ENCODE measurements at places on chromosomes 16 and 17.

GRCh38 chr16:67976205-67976604 is 4.1 kb downstream of the DPEP3 start:
- no peak for DNase-seq

- DNase-seq: no peak
Observed at GRCh38 chr17:75834279-75834920, 9.8 kb downstream of the UNC13D start.

DNA sequence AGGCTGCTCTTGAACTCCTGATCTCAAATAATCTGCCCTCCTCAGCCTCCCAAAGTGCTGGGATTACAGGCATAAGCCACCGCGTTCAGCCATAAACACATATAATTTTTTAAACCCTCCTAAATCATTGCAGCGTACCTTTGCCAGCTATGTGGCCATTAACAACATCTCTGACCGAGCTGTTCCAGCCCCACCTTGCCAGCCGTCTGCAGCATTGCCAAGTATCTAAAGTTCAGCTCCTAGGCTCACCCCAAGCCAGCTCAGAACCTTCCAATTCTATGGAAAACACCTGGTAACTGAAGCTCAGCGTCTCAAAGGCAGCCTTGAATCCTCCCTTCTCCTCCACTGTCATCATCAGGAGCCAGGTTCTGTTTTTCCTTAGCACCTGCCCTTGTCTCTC is 5.1 kb upstream of the MEIOB start:
- no peak for DNase-seq

DNA sequence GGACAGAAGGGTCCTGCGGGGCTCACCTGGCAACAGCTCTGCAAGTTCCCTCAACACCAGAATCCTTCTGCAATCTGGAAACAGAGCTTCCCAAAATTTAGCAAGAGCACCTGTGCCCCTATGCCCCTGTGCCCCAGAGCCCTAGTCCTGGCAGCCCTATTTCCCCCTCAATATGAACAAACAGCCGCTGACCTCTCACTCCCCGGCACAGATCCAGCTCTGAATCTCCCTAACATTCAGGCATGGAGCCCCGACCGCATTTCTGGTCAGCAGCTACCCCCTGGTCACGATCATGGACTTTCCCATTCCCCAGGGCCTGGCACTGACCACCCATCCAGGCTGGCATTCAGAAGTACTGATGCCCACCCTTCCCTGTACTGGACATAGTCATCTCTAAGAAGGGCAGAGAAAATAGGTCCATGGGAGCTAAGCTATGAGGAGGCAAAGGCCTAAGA is 110.8 kb upstream of the SMURF2 start:
- DNase-seq: no peak

DNA sequence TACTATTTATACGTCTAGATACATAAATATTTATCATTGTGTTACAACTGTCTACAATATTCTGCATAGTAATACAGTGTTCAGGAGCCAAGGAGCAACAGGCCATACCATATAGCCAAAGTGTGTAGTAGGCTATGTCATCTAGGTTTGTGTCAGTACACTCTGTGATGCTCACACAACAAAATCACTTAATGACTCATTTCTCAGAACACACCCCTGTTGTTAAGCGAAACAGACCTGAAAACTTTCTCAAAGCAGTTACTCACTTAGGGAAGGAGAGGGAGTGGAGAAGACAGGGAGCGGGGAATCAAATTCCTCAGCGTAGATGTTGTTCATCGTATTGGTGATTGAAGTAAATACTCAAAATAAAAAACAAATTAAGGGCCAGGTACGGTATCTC is 269.5 kb downstream of the STX8 start:
- DNase-seq: no peak

DNA sequence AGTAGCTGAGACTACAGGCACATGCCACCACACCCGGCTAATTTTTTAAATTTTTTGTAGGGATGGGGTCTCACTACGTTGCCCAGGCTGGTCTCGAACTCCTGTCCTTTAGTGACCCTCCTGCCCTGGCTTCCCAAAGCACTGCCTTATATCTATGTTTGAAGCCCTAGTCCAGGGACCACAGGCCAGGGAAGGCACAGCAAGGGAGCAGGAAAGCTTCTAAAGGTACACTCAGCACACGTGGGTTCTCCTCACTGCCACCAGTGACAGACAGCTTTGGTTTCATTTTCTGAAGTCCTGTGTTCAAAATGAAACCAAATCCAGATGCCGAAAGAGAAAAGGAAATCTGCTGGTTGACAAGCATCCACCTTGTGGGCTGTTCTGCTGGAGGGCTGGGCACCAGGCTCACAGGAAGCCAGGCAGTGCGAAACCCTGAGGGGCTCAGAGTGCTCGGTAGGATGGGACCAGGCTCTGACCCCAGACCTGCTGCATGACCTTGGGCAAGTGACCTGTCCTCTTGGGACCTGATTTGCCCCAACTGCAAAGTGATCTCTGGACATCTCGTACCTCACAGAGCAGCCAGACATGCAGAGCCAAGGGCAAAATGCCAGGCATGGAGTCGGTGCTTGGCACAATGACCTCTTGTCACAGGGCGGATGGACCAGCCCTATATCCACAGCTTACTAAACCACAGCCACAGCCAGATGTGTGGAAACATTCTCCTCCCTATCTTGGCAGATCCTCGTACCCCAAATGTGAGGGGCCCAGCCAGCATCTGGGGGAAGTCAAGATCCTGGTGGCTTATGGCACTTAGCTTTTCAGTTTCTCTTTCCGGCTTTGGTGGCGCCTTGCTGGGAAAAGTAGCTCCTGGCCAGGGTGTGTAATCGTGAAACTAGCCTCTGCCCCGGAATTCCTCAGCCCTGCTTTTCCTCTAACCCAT is 2.8 kb upstream of the SOCS1 start:
- DNase-seq: no peak

GRCh38 chr17:65389426-65389825 is 172.0 kb downstream of the AXIN2 start:
- no peak for DNase-seq

DNA sequence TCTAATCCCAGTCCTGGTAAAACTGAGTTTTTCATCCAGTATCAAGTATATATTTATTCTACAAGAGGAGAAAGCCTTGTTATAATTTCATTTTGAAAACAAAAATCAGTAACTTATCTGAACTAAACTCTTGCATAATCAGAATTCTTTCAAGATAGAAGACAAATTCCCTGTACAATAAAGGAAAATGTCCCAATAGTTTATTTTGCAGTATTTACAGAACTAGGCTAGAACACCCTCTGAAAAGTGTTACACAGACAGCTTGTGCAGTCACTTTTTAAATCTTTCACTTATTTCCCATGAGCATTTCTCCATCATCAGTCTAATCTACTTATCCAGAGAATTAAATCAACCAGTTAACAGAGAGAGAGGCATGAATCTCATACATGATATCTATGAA is 48.5 kb downstream of the SPOP start:
- DNase-seq: no peak

GRCh38 chr17:61380217-61380835 is 19.3 kb upstream of the TBX2 start:
- DNase-seq: no peak

DNA sequence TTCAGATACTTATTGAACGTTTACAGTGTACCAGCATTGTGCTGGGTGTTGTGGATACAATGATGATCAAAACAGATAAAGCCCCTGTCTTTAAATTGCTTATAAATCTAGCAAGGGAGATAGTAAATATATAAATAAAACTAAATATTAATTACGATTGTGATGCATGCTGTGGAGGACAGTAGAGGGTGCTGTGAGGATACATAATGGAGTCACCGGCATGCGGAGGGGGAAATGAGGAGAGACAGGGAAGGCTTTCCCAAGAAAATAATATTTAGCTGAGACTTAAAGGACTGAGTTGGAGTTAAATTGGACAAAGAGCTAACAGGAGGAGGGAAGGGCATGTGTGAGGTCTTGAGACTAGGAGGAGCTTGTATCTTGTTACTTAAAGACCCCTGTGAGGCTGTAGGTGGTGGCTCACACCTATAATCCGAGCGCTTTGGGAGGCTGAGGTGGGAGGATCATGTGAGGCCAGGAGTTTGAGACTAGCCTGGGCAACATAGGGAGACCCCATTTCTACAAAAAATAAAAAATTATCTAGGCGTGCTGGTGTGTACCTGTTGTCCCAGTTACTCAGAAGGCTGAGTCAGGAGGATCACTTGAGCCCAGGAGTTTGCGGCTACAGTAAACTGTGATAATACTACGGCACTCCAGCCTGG is 2.4 kb downstream of the DHRS7B start:
- no peak for DNase-seq

DNA sequence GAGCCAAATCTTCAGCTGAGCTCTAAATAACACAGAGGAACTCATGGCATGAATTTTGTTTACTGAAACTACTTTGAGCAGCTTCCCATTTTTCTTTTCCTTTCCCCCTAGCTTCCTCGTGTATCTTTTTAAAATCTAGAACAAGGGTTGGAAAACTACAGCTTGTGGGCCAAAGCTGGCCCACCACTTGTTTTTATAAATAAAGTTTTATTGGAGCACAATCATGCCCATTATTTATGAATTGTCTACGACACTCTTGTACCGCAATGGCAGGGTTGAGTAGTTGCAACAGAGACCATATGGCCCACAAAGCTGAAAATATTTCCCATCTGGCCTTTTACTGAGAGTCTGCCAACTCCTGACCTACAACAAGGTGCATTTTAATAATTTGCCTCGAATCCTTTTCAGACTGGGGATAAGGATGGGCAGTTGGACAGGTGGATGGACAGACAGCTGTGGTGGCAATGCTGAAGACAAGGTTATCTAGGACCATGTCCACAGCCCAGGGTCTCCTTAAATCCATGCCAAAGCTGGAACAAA is 87.7 kb downstream of the RMI2 start:
- DNase-seq: no peak

- no peak for DNase-seq
Observed at GRCh38 chr17:10162096-10162495, 36.3 kb downstream of the GAS7 start.

- no peak for DNase-seq
Observed at GRCh38 chr17:29524692-29525091, 42.1 kb downstream of the ABHD15 start.

DNA sequence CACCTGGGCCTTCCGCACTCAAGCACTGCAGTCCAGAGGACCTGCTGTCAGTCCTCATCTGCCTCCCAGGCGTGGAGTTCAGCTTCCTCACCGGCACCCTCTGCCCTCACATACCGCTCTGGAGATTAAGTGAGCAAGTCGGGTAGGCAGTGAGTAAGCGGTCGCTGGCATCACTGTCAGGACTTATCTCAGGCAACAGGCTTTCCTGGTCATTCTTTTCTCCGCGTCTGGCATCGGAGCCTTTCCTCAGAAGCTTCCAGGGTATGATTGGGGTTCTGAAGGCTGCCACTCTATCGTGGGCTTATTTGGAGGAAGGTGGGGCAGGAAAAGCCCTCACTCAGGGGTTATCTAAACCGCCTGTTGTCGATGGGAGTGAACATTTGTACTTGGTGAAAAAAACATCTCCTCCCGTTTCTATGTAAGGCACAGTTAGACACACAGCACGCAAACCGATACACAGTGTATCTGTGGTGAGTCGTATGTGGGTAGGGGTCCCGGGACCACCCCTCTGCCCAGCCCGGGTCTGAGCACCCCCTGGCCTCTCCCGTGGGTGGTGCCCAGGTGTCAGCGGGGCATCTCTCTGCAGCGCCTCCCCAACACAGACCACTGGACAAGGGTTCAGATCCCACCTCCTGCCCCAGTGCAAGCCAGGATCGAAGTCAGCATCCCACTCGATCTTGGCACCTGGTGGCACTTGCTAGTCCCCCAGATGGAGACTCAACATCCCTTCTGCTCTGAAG is 92.5 kb upstream of the PLCG2 start:
- DNase-seq: no peak

DNA sequence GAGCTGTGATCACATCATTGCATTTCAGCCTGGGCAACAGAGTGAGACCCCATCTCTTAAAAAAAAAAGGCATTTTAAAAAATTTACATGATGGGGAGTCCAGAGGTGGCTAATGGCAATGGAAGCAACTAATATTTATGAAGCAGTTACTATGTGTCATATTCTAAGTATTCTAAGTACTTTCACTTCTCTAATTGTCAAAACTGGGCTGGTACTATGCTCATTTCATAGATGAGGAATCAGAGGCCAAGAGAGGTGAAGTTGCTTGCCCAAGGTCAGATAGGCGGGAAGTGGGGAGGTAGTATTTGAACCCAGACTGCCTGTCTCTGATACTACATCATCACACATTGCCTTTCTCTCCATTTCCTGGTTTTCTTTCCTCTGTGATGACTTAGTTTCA is 50.7 kb downstream of the SLC5A11 start:
- no peak for DNase-seq

DNA sequence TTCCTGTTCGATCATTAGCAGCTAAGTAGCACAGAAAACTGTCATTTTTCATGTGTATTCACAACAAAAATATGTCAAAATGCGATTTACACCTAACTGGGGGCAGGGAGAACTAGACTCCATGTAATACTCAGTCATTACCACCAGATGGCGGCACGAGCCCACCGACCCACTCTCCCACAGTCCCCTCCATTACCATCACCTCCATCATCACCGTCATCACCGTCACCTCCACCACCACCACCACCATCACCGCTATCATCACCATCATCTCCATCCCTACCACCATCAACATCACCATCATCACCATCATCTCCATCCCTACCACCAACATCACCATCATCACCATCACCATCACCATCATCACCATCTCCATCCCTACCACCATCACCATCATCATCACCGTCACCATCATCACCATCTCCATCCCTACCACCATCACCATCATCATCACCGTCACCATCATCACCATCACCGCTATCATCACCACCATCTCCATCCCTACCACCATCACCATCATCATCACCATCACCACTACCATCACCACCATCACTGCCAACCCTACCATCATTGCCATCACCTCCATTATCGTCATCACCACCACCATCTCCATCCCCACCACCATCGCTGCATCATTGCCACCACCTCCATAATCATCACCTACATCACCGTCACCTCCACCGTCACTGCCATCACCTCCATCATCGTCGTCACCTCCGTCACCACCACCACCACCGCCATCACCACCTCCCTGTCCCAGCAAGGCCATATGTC is 14.4 kb downstream of the NDUFAF8 start:
- no peak for DNase-seq

DNA sequence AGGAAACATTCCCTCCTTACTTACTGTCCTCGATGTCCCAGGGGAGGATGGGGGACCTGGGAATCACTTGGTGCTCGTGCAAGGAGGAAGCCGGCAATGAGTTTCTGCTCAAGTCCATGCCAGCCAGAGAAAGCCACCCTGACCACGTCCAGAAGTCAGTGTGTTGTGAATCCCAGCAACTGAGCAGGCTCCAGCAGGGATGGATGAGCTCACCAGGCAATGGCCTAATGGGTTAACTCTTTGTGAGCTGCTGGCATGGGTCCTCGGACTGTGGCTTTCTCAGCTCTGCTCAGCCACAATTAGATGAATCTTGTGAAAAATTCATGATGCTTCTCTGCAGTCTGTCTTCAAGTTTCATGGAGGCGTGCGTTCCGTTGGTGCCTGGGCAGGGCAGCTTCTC is at the start of gene PIRT:
Gene PIRT, minus strand, starts transcription at position 167 of the 400 bp plus-strand sequence. CDS start 12,442 bp downstream, outside the sequence.
- DNase-seq: no peak

GRCh38 chr16:53504665-53505064 is 1.7 kb upstream of the AKTIP start:
- DNase-seq: no peak

- DNase-seq: no peak
Observed at GRCh38 chr17:42883802-42884558, 16.6 kb upstream of the G6PC1 start.
